ENCODE measurements at places on chromosomes 16 and 17. TPM values are rescaled to one million over a fixed set of nuclear protein-coding genes. Genes with fewer than 3 reads are reported as not detected.

The KRTAP2-4 gene
- not detected for total RNA-seq

The SLC38A8 gene
- not detected for total RNA-seq

The CCL4 gene
- not detected for total RNA-seq

The FBXO39 gene
- not detected for total RNA-seq

The CLEC3A gene
- not detected for total RNA-seq

The SLC16A13 gene
- total RNA-seq: 2.4 TPM

DNA sequence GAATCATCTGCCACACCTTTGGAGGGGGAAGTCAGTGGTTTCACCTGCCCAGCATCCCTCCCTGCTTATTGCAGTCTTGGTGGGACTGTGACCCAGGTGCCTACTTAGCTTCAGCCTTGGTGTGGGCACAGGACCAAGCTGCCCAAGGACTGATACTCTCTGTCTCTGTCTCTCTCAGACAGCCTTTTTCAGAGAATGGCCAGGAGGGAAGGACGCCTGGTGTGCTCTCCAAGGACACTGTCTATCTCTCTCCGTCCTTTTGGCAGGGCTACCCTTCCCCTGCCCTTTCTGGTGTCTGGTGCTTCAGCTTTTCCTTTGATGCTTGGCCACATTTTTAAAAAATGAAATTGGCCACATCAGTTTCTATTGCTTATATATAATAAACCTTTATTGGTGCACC, 19.6 kb downstream of the PIK3R6 start:
- H3K4me1 ChIP-seq: no peaks in the 10 kb centered on the region
- H3K4me3 ChIP-seq: no peak overlapping the region
- peaks cover 2% of the 10 kb centered on the region for H3K27me3 ChIP-seq
- H3K27ac ChIP-seq: no peak overlapping the region
- H3K36me3 ChIP-seq: no peaks in the 10 kb centered on the region
- no peak for DNase-seq

GRCh38 chr16:88651989-88652761, 1.3 kb upstream of the CYBA start:
- no peak overlapping the region for H3K27ac ChIP-seq
- H3K36me3 ChIP-seq: no peaks in the 10 kb centered on the region
- DNase-seq: no peak
- H3K27me3 ChIP-seq: no peaks in the 10 kb centered on the region
- no peaks in the 10 kb centered on the region for H3K4me1 ChIP-seq
- H3K4me3 ChIP-seq: no peak overlapping the region

DNA sequence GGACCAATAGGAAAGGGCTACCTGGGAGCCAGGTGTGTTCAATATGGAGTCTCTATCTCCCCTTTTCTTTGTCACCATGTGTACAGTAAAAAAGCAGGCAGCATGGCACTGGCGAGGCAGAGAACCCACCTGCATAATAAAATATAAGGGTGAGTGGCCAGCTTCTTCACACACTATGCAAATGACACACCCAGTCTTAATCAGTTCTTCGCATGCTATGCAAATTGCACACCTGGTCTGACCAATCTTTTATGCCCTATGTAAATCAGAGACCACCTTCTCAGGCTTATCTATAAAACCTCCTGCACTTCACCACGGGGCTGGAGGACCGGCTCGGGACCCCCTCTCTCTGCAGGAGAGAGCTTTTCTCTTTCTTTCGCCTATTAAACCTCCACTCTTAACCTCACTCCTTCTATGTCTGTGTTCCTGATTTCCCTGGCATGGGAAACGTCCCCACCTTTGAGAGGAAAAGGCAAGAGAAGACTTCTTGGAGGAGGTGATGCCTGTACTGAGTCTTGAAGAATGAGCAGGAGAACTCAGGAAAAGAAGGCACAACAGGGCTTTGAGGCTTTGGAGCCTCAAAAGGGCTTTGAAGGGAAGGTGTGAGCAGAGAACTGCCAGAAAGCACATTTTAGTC, 502.1 kb downstream of the GRIN2A start:
- peaks cover 2% of the 10 kb centered on the region for H3K27me3 ChIP-seq
- H3K27ac ChIP-seq: no peak overlapping the region
- DNase-seq: no peak
- no peaks in the 10 kb centered on the region for H3K36me3 ChIP-seq

DNA sequence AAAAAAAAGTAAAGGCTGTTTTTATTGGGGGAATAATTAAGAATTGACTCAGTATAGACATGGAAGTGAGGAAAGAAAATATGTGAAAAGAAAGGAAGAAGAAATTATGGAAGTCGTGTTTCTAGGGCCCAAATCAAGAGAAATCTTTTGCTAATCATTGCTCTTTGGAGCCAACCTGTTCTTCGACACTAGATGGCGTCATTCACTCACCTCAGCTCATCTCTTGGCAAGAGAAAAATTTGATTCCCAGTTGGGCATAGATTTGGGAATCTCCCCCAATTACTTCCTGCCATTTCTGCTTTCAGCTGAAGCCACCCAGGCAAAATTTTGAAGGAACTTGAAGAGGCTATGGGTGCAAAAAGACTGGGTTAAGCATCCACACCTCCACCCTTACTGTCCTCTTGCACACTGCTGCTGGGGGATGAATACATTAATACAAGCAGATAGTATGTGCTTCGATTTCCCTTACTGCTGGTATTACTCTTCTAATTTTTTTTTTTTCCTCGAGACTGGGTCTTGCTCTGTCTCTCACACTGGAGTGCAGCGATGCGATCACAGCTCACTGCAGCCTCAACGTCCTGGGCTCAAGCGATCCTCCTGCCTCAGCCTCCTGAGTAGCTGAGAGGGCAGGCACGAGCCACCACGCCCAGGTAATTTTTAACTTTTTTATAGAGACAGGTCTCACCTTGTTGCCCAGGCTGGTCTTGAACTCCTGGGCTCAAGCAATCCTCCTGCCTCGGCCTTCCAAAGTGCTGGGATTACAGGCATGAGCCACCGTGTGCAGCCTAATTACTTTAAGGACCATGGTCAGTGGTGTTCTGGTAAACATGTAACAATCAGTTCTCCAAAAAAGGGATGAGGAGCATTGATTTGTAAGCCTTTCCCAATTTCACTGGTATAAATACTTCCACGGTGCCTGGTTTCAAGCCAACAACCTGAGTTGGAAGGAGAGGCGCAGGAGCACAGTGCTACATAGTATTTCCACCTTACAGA, 13.5 kb downstream of the PSMD7 start:
- H3K27ac ChIP-seq: no peak overlapping the region
- DNase-seq: peak; percentile 50
- peaks cover 2% of the 10 kb centered on the region for H3K27me3 ChIP-seq
- H3K4me3 ChIP-seq: no peak overlapping the region
- peaks cover 11% of the 10 kb centered on the region for H3K36me3 ChIP-seq
- no peaks in the 10 kb centered on the region for H3K4me1 ChIP-seq

GRCh38 chr17:31136319-31136718, 41.5 kb downstream of the NF1 start:
- no peak for DNase-seq
- peaks cover 11% of the 10 kb centered on the region for H3K4me1 ChIP-seq
- no peak overlapping the region for H3K4me3 ChIP-seq
- no peaks in the 10 kb centered on the region for H3K27me3 ChIP-seq
- H3K36me3 ChIP-seq: peaks cover 41% of the 10 kb centered on the region

DNA sequence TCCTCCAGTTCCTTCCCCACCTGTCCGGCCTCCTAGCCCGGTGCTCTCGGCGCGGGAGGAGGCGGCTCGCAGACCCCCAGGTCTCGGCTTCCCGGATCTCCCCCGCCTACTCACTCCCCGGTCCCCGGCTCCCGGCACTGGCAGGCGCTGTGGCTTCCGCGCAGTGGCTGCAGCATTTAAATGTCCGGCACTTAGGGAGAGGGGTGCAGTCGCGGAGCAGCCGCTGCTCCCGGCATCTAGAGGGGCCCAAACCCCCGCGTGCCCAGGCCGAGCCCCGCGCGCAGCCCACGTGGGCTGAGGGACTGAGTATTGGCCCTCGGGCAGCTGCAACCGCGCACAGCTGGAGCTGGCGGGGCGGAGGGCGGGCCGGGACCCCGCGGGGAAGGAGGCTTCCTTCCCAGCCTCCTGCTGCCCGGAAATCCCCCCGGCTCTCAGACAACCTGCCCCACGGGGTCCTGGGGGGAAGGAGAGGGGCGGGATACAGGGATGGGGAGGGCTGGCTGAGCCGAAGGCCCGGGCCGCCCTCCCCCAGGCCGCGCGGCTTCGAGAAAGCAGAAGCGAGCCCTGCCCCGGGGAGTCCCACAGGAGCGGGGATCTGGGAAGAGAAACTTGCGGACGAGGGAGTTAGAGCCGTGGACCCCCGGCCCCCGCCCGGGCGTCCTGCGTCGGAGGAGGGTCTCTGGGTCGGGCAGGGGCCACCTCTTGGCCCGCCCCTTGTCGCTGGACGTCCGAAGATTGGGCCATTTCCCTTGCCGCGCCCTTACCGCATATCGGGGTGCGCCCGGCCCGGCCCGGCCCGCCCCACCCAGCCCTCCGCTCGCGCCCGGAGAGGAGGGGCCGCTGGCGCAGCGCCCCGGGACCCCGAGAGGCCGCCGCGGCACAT, at the start of gene MMP25:
Gene MMP25, plus strand, starts transcription at position 804 of the 883 bp plus-strand sequence. CDS start 357 bp downstream, outside the sequence.
- peak within 1 kb of the TSS; percentile 64 for H3K4me3 ChIP-seq
- H3K27me3 ChIP-seq: peaks cover 41% of the 10 kb centered on the region
- no peaks in the 10 kb centered on the region for H3K36me3 ChIP-seq
- DNase-seq: no peak
- H3K4me1 ChIP-seq: no peaks in the 10 kb centered on the region

- H3K27me3 ChIP-seq: peaks cover 45% of the 10 kb centered on the region
- DNase-seq: no peak
- H3K36me3 ChIP-seq: no peaks in the 10 kb centered on the region
- no peak overlapping the region for H3K27ac ChIP-seq
Observed at GRCh38 chr16:1108299-1109252, 12.5 kb upstream of the C1QTNF8 start.
